Stimulated activated CD8-positive, alpha-beta memory T cell treated with anti-CD3 and anti-CD28 coated beads, Interleukin-12 subunit alpha, Interleukin-12 subunit beta, amount 100 ng/mL, for 1 hour (primary cell): ENCODE measurements at places on chromosomes 12 and 14.

- DNase-seq, result no peak
Measured at GRCh38 chr12:64255249-64255648, 33.2 kb upstream of the KICS2 start.

DNA sequence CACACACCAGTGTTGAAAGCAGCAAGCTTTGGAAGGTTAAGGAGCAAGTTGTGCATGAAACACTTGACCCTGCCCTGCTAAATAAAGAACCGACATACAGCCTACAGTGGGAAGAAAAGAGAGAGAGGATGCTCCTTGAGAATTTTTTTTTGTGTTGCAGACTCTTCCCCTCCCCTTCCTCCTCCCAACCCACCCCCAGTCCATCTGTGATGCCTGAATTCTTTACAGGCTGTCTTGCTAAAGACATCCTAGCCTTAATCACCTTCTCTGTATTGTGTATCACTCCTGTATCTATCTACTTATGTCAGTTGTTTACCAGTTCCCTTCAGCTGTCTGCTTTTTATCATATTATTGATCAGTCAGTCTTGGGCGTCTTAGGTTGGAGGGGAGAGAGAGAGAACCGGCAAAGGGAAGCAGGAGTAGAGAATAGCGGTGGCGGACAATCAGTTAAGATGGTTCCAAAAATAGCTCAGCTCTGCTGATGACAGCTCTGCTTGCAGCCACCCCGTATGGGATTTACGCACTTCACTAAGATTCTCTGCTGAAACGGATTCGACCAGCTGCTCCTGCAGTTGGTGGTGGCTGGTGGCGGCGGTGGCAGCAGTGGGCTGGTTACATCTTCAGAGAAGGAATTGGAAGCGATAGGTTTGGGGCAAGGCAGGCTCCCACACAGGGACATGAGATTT is 664.7 kb downstream of the NRXN3 start:
- no peak for DNase-seq

DNA sequence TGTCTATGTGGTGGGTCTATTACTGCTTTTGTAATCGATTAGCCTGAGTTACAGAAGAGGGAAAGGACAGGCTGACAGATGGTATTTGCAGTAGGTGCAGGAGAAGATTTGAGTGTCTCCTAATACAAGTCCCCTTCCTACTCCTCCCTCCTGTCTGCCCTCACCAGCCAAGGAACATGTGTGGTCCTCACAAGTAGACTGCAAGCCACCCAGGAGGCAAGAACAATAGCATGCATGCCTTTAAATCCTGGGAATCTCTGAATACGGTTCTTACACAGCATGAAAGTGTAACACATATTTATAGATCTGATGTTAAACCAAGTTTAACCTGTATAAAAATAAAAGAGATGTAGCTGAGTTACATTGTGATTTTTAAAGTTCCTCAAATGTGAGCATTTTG is 117.0 kb downstream of the PTCSC3 start:
- no peak for DNase-seq

GRCh38 chr12:128459067-128459466 is 192.1 kb downstream of the TMEM132C start:
- DNase-seq, result no peak

DNA sequence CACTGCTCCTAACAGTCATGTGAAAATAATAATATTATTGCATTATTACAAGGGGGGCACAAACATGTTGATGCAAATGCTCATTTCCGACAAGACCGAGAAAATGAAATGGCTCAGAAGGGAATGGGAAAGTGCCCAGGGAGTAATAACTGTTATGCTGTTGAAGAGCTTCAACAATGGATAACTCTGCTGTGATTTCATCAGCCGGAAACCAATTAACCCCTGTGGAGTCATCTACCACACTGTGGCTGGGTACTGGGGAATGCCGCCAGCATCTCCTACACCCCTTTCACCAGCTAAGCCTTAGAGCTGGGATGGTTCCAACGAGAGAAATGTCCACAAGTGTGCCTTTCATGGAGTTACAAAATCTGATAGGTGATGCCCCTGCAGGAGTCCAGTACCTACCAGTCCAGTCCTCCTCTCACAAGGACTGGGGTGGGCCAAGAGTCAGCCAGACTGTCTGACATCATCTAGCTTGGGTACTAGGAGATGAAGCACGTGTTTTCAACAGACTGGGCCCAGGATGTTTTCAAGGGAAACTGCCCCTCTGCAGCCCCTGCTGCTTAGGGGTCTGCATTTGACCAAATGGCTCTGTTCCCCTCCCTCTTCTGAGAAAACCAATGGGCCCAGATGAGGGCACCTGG is 509.3 kb upstream of the CCDC196 start:
- DNase-seq, result no peak

- DNase-seq, result no peak
Measured at GRCh38 chr12:56836800-56837663, 73.9 kb downstream of the HSD17B6 start.

DNA sequence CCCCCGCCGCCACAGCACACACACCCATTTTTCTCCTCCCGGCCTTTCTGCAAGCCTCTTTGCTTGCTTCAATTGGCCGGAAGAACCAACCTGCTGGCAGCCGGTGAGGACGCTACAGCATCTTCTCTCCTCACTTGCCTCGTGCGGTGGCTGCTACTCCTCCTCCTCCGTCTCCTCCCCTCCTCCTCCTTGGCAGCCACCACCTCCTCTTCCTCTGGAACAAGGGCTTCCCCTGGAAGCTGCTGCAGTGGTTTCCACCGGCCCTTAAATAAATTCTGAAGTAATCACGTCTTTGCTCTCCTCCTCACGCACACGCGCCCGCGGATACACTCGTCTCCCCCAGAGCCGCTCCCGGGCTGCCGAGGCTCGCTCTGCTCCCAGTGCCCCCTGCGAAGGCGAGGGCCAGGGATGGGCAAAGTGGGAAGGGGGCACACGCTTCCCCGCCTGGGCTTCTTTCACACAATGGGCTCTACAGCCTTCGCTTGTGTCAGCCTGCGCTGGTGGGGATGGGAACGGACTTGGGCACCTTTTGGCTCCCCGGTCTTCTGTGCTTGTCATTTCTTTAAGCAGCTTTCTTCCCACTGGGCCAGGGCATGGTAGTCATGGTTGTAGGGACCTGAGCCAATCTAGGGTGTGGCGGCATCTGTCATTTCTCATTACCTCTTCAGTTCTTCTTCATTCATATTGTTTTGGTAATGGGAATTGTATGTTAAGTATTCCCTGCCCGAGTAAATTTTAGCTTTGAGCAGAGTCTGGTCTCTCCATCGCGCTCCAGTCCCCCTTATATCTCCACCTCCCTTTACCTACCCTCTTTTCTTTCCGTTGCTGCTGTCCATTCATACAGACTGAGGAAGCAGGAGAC is at the start of gene PPFIA2:
Gene PPFIA2, minus strand, starts transcription at position 161 of the 862 bp plus-strand sequence.
- no peak for DNase-seq

DNA sequence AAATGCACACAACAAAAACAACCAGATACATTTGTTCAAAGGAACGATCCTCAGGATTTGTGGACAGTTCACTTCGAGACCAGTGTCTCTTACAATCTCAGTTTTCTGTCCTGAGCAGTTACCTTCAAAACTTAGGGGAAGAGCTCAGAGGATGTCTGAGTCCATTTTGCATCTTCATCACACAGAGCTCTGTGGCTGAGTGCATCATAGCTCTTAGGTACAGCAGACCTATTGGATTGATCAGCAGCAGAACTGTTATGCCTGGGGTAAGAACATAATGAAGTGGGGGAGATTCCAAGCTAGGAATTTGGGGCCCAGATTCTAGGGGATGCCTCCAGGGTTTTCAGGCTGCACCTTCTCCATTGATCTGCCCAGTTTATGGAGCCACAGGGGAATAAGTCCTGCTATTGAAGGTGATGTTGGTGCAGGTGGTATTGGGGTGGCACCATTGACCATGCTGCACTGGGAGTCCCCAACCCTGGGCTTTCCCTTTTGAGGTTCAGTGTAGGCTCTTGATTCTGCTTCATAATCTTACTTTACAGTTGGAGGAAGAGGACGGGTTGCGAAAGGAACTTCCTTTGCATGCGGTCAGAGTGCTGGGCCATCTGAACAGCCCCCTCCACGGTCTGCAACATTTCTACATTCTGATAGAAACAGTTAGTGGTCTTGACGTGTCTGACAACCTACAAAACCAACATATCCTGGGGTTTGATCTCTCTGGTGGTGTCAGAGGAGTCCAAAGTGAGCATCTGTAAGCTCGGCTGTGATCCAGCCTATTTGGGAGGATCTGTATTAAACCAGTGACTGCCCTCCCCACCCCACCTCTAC is 112.8 kb downstream of the CHST11 start:
- DNase-seq, result peak; percentile 13

- no peak for DNase-seq
Measured at GRCh38 chr14:51185180-51185579, 54.9 kb upstream of the TMX1 start.

DNA sequence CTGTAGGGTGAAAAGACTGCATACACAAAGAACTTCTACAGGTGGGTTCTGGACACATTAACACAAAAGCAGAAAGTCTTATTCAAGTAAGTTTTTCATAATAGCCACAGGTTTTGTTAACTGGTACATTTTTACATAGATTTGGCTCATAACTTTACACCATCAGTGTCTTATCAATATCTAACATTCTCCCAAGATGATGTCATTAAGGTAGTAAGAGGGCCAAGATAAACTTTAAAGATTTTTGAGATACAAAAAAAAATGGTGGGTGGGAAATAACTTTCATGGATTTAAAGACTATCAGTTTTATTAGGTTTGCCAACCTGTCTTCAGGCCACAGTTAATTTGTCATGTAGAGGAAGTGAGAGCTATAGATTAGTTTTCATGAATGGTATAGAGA is 1.7 kb downstream of the SUPT16H start:
- no peak for DNase-seq

DNA sequence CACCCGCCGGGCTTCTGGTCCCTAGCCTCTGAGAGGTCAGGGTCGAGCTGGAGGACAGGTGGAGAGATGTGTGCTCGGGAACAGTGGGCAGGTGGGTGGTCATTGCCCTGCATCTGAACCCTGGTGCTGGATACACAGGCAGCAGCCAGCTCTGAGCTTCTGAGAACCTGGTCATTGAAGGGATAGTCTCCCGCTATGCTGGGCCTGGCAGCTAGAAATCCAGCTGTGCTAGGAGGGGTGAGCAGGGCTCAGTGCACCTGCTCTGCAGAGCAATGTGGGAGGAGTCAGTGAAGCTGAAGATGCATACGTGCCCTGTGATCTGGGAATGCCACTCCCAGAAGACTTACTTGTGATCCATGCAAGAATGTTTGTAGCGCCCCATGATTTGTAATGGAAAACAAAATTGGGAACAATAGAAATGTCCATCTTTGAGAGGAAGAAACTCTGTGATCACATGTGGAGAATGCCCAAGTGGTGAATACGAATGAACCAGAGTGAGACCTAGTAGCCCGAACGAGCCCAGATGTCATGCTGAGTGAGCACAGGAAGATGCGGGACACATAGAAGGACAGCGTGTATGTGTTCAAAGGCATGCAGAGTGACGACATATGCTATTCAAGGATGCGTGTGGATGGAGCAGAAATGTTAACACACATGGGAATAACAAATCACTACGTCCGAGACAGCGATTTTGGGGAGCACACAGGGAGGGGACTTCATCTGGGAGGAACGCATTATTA is 63.4 kb downstream of the AACS start:
- DNase-seq, result no peak

- DNase-seq, result no peak
Measured at GRCh38 chr12:31278424-31278823, 47.5 kb downstream of the SINHCAF start.

DNA sequence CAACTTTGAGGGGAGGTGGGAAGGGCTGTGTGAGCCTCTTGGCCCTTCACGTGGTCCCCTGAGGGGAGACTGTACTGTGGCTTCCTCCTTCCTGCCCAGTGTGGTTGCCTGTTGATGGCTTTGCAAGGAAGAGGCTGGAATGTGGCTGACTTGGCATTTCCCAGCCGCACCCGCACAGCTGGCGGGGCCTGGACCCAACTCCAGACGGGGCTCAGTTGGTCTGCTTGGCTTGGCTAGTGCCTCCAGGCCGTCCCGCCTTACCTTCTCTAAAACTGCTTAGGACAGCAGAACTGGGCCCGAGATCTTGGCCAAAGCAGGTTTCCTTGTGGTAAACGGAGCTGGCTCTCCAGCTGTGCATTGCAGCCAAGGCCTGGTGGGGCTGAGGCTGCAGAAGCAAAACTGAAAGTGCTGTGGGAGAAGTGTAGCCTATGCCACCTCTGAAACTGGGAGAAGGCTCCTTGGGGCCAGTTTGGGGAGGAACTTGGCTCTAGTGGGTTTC is 139.5 kb downstream of the SMOC1 start:
- DNase-seq, result no peak

GRCh38 chr14:103136388-103137271 is 13.4 kb downstream of the TNFAIP2 start:
- no peak for DNase-seq

DNA sequence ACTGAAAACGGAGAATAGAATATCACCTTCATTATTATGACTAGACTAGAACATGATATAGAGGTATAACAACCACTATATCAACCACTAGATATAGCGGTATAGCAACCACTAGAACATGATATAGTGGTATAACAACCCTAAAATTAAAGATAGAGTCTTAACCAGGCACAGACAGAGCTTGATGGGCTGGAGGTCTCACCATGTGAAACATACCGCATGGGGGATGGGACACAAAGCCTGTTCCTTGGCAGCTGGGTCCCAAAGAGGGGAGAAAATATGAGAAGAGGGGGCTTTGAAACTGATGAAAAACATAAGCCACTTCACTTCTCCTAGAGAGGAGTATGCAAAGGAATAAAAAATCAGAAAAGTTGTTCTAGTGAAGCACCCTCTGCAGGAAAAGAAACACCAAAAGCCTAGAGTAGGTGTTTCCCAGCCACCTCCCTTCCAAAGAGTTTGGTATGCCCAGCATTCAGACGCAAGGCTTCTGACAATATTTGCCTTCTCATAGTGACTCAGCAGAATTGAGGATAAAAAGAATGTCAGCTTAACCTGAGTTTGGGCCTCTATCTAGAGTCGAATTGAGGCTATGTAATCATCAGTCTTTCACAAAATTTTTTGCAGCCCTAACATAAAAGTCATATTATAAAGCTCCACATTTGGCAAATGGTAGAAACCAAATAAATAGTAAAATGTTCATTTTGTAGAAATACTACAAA is 316.4 kb downstream of the NOVA1 start:
- DNase-seq, result no peak

DNA sequence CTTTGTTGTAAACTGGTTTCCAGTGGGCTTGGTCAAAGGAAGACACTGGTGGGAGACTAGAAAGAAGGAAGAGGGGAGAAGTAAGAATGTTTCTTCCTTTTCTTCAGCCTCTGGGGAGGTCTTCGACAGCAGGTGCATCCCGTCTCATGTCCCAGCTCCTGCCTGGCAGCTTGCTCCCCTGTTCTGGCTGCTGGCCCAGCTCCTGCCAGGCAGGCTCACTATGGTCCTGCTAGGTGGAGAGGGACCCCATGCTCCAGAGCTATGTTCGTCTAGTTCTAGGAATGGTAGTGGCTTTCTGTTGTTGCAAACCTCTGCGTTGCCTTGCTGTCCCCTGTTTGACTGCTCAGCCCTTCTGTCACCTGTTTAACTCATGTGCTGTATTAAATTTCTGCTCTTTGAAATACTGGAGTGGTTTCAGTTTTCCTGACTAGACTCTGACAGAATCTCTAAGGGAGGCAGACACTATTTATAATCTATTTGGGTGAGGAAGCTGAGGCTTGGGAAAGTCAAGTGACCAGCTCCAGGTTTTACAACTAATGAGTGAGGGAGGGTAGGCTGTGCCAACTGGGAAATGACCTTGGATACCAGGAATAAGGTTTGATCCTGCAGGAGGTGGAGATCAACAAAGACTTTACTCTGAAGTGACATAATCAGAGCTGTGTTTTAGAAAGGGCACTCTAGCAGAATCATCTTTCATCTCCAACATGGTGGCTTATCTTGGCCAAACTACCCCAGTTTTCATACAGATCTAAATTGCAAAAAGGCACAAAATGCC is 94.7 kb upstream of the DDHD1 start:
- no peak for DNase-seq

- DNase-seq, result no peak
Measured at GRCh38 chr12:115700896-115701465, 576.5 kb downstream of the MED13L start.
